Cortex of kidney (tissue), 1 donor: ENCODE measurements at places on chromosomes 2 and 18.

- DNase-seq: no peak
Observed at GRCh38 chr2:14778015-14778414, 145.5 kb downstream of the LRATD1 start.

GRCh38 chr2:162282765-162283425 is 35.6 kb downstream of the IFIH1 start:
- no peak for DNase-seq

GRCh38 chr2:179165356-179166000 is 99.2 kb downstream of the SESTD1 start:
- no peak for DNase-seq

DNA sequence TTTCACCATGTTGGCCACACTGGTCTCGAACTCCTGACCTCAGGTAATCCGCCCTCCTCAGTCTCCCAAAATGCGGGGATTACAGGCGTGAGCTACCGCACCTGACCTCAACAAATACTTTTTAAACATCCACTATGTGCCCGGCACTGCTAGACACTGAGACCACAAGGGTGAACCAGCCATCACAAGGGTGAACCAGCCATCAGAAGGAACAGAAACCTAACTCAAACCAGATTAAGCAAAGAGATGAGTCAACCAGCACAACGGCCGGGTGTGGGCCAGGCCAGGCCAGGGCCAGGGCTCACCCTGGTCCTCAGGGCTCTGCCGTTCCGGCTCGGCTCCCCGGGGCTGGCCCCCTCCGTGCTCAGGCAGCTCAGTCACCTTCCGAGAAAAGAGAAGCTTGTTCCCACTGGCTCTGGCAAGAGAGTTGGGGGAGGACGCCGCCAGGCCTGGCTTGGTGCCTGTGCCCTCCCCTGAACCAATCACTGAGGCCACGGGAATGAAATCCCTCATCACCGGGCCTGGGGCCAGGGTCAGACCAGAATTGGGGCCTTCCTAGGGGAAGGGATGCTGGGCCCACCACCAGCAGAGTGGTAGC is 4.4 kb downstream of the TEX44 start:
- DNase-seq: no peak
